Body of pancreas (tissue), 4 donors: ENCODE measurements at places on chromosomes 11 and 22. TPM values are rescaled to one million over a fixed set of nuclear protein-coding genes. Genes with fewer than 3 reads are reported as not detected.

DNA sequence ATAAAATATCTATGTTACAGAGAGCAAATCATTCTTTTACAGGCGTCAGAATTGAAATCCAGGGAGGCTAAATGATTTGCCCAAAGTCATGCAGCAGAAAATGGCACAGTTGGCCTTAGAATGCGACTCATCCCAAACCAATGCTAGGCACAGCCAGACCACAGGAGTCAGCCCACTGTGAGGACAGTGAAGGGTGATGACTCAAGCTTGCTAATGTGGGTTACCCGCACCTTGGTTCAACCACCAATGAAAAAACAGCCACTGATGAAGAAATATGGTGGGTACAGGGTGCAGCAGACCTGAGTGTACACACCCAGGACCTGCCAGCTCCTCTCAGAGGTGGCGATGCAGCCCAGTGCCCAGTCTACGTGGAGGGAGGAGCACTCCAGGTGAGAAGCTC is 89.7 kb downstream of the ZC3H12C start:
- no peak for DNase-seq

DNA sequence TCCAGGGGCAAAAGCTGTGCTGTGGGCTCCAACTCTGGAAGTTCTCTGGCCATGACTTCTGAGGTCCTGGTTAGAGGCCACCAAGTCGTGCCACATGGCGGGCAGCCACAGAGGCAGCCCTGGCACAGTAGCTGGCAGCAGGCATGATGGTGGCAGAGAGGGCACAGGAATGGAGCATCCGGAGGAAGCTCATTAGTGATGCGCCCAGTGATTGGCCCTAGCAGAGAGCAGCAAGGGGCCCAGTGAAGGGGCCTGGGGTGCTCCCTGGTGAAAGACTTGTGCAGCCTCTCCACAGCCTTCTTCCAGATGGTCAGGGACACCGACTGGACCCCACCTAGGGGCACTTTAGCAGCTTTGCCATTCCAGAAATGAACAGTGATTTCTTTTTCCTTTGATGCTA is 7.0 kb downstream of the C11orf16 start:
- DNase-seq, result no peak

DNA sequence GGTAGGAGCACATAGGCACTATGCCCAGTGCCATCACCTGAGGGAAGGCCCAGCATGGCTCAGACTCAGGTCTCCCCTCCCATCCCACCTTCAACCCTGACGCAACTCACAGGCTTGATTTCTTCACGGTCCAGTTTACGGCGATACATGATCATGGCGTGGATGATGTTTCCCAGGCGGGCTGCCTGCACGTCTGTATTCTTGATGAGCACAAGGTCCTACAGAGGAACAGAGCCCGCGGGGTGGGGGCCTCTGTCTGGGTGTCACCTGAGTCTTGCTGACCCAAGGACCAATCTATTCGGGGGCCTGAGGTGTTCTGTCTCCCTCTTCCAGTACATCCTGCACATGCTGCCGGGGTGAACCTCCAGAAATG is 3.9 kb downstream of the CPT1B start:
- no peak for DNase-seq

GRCh38 chr22:23692598-23693291 is 1.9 kb downstream of the RGL4 start:
- no peak for DNase-seq

DNA sequence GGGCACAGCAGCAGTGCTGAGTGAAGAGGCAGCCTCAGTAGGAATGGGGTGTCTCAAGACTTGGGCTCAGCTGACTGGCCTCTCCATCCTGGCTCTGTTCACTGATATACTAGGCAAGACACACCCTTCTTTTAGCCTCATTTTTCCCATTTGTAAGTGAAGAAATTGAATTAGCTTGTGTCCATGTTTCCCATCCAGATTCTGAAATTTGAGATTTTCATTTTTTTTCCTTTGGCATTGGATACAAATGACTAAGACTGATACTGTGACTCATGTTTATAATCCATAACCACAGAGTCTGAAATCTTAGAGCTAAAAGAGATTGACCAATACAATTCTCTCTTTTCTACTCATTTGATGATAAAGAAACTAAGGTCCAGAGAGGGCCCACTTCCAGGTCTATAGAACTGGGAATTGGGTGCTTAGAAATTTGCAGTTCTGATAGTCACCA is 110.9 kb downstream of the KCNC1 start:
- no peak for DNase-seq

- DNase-seq, result no peak
These were observed 740.0 kb downstream of the DLG2 start for GRCh38 chr11:84887055-84887629.

Gene HTR3B
- total RNA-seq, result not detected

Gene MFRP
- not detected for total RNA-seq

Gene CHRNA10
- 2.3 TPM for total RNA-seq

GRCh38 chr11:69563946-69564775 is 76.8 kb upstream of the CCND1 start:
- DNase-seq, result no peak

DNA sequence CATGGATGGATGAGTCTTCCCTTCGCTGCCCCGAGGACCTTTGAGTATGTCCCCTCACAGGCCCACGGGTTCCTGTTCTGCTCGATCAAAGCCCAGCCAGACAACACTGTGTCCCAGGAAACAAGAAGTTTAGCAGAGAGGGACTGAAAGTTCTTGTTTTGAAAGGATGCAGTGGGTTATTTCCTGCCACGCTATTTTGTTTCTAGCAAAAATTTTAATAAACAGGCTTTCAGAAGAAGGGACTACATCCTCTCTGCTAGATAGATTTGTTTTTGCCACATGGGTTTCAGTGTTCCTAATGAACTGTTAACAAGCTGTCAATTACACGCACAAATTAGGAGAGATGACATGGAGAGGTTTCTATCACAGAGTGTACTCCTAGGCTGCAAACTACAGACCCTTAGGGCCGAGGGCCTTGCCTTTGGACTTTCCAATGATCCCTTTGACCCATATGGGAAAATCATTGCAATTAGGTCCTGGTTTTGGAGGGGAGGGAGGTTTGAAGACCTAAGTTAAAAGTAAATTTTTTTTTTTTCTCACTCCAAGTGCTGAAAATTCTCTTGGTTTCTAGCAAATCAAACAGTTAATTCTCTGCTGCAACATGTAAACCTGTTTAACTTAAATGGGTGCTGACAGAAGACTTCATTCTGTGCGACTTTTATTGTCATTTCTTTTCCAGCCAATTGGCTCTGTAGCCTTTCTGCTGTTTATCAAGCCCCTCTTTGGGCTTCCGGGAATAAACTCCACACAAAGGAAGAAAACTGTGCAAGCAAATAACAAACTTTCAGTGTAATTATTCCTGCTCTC is 81.4 kb downstream of the RCN1 start:
- DNase-seq, result no peak
